ENCODE measurements at places on chromosomes 13 and 19.

DNA sequence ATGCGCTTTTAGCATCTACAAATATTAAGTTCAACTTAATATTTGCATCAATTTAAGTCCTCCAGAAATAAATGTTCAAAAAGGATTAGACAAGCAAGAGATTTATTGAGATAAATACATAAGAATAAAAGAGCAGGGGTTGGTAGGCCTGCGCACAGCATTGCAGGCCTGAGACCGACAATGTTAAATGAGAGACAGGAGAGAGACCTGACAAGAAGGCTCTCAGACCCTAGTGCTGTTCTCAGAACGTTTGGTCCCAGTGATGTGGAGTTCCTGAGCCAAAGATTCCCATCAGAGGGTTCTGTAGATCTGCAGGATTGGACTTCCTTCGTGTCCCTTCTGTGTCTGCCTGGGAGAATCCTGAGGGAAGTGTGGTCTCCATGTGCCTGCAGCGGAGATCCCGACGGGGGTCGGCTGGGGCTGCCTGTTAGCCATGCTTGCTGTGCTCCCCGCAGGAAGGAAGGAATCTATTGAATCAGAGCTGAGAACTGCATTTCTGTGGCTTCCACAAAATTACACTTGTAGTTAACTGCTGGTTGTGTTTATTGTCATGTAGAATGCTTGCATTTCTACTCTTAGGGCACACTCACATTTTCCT, 369.9 kb upstream of the SLC10A2 start:
- DNase-seq: no peak

- no peak for DNase-seq
Measured at GRCh38 chr13:32538143-32538620, 413 bp downstream of the N4BP2L2 start.

DNA sequence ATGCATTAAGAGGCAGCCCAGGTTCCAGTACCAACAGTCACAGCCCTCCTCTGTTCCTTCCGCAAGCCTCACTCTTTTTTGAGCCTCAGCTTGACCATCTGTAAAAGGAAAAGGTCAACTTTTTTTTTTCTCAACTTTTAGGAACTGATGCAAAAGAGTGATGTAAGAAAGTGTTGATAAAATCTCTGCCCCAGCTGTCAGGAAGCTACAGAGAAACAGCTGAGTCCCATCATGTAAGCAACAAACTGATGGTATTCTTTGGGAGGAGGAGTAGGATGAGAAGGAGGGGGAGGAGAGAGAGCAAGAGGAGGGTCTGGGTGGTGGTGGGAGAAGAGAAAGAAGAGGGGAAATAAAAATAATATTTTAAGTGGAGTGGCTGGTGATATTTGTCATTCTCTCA, 233.9 kb upstream of the TSHZ3 start:
- no peak for DNase-seq

- DNase-seq: no peak
Measured at GRCh38 chr13:28735481-28736029, 16.8 kb upstream of the SLC46A3 start.

DNA sequence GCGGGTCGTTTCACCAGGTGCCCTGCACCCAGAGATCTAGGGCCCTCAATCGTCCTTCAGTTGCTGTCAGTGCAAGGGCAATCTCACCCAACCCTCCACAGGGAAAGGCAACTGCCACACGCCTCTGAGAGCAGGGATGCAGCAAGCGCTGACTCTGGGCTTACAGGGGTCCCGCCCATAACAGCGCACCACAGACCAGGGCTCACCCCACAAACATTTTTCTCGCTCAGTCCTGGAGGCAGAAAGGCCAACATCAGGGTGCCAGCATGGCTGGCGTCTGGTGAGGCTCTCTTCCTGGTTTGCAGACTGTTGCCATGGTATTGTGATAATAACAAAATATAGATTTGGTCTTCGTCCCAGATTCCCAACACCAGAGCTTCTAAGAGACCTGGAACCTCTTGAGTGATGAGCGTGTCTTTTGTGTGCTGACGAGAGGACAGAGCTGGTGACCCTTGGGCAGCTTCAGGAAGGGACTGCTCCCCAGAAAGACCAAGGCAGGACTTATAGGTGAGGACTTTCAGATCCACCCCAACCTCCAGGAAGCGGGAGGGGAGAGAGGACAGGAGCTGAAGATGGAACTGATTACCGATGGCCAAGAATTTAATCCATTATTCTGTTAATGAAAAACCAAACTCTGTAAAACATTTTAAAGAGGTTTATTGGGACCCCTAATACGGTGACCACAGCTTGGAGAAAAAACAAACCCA, 51.3 kb downstream of the C13orf46 start:
- DNase-seq: no peak

- no peak for DNase-seq
Measured at GRCh38 chr13:93361703-93362102, 135.1 kb downstream of the GPC6 start.

DNA sequence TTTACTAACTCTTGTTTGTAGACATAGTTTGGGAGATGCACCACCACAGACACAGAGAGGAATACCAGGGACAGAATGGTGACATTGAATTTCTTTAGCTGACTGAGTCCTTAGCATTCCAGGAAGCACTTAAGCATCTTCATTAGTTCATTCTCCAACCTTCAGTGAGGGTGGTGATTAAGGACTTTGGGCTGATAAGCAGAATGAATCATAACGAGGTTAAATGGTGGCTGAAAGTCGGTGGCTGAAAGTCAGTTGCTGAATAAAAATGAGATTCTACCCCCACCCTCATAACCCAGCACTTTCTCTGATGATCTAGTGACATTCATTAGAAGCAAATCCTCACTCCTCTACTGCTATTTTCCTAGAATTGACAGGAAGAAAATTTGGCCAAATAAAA, 10.6 kb downstream of the PCDH8 start:
- no peak for DNase-seq

Data from activated T-helper 1 cell treated with Interleukin-2 at 50 U/mL for 16 hours (primary cell).